ENCODE measurements at places on chromosomes 3 and 15.

DNA sequence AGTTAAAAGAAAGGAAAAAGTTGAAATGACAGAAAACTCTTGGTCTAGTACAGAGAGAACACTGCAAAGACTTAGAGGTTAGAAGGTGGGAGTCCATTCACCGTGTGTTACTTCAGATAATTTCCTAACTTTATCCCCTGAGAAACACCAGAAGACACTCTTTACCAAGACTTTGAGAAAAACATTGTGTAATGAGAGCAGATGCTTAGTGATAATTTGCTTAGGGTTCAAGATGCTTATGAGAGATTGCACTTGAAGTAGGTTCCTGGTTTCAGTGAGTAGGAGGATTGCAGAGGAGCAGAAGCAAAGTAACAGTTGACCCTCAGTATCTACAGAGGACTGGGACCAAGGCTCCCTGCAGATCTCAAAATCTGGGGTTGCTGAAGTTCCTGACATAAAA is 594.1 kb downstream of the NR2F2 start:
- DNase-seq, result no peak

DNA sequence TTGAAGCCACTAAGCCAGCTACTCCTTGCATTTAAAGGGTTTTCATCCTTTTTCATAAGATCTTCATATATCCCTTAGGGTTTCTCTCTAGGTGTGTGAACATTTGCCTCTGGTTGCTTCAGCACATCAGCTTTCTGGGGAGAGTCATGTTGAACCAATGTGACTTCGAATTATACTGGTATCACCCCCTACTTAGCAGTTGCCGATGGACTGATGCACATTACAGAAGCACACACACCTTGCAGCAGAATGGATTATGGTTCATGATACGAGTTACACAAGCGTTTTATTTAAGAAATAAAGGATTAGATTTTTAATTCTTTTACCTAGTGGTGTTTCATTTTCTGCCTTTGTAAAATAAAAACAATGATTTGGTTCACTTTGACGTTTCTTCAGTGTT is 39.6 kb downstream of the FBXO22 start:
- DNase-seq, result no peak

DNA sequence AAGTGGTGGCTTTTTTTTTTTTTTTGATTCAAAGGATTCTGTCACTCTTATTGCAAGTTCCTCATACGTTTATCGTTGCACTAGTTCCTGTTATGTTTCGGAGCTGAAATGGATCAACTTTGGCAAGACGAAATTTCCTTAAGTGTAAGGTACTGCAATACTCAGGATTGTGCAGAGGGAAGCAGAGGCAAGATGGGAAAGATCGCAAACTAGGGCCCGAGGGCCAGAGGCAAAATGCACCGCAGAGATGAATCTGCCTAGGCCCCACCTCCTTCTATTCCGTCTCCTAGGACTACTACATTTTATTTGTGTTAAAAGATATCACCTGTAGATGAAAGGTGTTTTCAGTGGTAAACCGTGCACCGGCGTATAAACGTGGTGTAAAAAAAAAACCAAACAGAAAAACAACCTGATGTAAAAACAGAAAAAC is 331 bp downstream of the RNU6-1 start:
- DNase-seq, result no peak

GRCh38 chr3:117811786-117812185 is 1102.2 kb downstream of the TUSC7 start:
- no peak for DNase-seq

DNA sequence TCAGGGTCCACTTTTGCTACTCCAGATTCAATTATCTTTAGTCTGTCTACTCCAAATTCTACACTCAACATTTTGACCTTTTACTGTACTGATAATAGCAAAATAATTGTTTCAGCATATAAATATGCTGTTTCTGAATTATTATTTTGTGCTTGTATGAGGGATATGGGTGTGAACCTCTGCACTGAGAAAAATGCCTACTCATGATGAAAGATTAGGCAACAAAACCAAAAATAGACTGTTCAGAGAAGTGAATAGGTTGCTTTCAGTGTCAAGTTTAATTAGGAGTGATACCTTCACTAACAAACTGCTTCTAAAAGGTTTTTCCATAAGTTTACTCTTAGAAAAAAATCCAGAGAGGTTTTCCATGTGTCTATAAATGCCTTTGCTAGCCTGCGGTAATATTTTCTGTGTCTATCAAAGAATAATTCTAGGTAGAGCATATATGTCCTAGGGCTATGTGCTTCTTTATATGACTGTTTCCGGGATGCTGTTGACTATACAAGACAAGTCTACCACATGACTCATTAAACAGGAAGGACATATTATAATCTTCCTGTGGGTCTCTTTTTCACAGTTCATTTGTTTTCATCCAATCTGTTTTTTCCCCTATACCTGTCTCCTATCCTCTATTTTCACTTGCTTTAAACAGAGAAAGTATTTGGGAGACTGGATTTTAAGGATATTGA is 218.5 kb upstream of the TTC14 start:
- DNase-seq, result no peak

DNA sequence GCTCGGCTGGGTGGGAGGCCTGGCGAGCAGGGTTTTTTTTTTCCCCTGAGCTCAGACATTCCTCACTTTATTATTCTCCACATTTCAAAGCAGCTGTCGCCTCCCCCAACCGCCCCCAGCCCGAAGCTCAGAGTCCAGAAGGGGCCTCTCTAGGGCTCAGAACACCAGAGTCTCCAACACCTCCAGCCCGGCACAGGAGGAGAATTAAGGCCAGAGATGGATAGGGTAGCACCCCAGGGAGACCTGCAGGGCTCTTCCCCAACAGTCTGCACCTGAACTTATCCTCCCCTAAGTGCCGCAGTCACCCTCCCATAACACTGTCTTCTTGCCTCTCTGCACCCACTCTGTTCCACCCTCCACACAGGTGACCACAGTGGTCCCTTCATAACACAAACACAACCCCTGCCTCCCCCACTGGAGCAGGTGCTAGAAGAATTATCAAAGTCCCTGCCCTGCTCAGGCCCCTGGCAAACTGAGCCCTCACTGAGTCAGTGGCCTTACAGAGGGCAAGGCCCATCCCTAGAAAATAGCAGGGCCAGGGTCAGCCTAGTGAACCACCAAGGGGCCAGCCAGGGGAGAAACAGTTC is 14.1 kb downstream of the MYL3 start:
- DNase-seq, result no peak

- no peak for DNase-seq
Observed at GRCh38 chr3:141360888-141361598, 7.3 kb upstream of the ZBTB38 start.
